ENCODE measurements at places on chromosomes 1 and 21.

- DNase-seq: no peak
These were observed 12.5 kb upstream of the UAP1 start for GRCh38 chr1:162549001-162549400.

- DNase-seq: no peak
These were observed 139.4 kb downstream of the MRPL39 start for GRCh38 chr21:25467896-25468295.

GRCh38 chr1:193703121-193703520 is 516.7 kb upstream of the B3GALT2 start:
- DNase-seq: no peak

- no peak for DNase-seq
These were observed 60.6 kb downstream of the DYRK1A start for GRCh38 chr21:37427221-37427620.

- no peak for DNase-seq
These were observed 129.3 kb downstream of the PRDM2 start for GRCh38 chr1:13829152-13829769.

DNA sequence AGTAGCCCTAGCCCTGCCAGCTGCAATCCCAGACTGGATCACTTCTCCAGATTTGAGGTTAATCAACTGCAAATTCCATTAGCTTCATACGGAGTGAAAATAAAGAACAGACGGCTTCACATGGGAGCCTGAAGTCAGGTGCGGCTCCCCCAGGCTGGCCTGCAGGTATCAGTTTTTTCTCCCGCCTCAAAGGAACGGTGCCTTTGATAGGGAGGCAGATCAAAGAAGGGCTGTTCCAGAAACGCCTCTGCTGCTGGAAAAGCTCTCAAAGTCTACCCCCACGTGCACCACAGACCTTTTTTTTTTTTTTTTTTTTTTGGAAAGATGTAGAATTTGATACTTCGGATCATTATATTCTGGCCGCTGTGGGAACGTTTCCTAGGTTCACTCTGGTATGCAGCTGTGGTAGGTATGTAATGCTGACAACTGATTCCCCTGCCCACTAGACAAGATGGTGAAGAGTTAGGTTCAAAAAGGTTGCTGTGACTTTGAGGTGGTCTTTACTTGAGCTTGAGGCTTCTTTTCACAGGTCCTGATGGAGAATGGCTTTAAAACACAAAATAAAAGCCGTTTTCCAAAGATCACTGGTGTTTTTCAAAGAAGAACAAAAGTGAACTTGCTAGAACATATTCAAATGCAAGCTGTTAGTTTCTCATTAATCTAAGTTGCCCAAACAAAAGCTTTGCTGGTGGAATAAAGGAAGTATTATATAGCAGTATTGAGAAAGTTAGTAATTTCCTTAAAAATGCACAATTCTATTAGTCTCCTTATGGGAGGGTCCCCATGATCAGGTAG is 189.0 kb upstream of the NFIA start:
- DNase-seq: no peak

- DNase-seq: no peak
These were observed 176.1 kb downstream of the BRINP2 start for GRCh38 chr1:177346790-177347359.
